CD4-positive, alpha-beta T cell treated with Interleukin-6 at 100 ng/mL for 8 hours (primary cell): ENCODE measurements at places on chromosomes 5 and 9.

GRCh38 chr5:168042284-168043068 is 249.0 kb upstream of the WWC1 start:
- no peak for DNase-seq

DNA sequence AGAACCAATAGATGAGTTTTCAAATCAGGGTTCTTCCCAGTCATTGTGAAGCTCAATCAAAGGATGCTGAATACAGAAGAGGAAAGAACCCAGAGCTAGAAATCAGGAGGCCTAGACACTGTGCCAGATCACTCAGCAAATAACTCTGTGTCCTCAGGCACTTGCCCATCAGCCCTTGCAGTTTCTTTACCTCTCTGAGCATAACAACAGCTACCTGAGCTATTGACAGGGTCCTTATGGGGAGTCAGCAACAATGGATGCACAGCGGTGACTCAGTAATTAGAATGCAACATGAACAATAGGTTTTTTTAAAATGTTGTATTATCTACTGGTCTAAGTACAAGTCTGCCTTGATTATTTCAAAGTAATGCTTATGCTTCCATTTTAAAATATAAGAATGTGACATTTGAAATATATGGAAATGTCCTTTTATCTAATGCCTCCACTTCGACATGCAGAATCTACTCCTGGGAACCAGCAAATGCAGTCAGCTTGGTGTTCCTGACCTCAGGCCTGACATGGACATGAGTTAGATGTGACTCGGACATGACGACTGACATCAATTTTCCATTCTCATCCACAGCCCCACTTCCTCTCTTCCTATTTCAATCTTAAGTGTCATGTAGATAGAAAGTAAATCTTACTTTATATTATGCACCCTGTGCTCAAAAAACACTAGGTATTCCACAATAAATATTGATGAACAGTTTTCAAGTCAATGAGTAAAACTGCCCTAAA is 155.0 kb downstream of the TLE1 start:
- no peak for DNase-seq

- no peak for DNase-seq
Observed at GRCh38 chr5:6361101-6361500, 17.2 kb downstream of the MED10 start.

- DNase-seq = no peak
Observed at GRCh38 chr9:72983512-72984225, 30.8 kb upstream of the ALDH1A1 start.

DNA sequence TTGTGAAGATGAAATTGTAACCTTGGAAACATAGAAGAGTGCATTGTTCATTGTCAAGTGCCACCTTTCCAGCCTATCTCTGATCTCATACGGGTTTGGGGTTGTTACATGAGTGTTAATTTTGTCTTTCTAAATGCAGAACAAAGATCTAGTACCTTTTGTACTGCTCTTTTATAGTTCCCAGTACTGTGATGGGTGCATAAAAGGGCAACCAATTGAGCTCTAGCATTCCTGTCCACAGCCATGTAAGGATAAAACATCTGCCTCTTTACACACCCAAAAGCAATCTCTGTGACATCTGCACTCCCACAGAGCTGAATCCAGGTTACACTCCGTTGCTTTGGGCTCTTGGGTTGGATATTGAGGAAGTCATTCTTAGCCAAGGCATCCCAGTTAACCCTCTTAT is 255.2 kb downstream of the SGCD start:
- no peak for DNase-seq

- DNase-seq = no peak
Observed at GRCh38 chr5:173581408-173582215, 34.8 kb downstream of the BOD1 start.

DNA sequence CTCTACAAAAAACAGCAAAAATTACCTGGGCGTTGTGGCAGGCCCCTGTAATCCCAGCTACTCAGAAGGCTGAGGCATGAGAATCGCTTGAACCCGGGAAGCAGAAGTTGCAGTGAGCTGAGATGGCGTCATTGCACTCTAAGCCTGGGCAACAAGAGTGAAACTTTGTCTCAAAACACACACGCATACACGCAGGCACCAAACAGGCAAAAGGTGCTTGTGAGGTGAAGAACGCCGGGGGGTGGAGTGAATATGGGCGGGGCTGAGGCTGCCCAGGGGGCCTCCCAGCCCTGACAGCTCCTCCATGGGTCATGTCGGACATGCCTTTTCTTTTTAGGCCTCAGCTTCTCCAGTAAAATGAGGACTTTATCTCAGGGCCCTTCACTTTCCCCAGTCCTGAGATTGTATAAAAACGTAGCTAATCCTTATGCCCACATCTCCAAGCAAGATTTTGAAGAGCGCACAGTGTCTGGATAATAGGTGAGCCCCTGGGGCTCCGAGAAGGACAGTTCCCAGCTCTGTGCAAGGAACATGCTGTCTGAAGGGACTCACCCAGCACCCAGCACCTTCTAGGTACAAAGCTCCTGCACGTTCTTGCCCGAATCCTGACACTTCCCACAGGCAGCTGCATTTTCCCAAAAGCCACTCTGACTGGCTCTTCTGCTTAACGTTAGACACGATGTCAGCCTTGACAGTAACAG is 168.3 kb downstream of the COL23A1 start:
- no peak for DNase-seq

DNA sequence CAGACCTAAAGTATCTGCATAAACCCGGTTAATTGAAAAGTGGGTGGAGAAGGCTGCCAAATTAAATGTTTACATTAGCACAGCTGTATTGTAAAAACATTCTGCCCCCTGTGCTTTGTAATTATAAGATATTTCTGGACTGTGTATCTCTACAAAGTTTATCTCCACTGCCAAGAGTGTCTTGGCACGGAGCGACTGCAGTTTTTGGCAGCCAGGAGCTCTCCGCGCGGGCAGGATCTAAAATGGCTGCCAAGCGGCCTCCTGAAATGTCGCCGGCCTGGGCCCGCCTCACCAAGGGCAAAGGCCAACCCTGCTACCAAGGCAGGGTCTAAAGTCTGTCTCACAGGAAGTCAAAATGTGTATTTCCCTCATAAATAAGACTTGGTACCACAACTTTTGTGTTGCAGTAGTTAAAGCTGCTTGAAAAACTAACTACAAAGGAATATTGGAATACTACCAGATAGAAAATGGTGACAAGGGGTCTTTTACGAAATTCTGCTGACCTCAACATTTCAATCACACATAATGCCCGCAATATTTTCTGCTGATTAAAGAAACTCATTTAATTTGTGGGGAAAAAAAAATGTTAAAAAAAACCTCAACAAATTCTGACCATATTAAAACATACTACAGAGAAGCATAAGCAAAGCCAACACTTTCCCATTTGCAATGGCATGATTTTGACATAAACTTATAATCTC is 110.4 kb downstream of the NFIB start:
- DNase-seq = no peak

DNA sequence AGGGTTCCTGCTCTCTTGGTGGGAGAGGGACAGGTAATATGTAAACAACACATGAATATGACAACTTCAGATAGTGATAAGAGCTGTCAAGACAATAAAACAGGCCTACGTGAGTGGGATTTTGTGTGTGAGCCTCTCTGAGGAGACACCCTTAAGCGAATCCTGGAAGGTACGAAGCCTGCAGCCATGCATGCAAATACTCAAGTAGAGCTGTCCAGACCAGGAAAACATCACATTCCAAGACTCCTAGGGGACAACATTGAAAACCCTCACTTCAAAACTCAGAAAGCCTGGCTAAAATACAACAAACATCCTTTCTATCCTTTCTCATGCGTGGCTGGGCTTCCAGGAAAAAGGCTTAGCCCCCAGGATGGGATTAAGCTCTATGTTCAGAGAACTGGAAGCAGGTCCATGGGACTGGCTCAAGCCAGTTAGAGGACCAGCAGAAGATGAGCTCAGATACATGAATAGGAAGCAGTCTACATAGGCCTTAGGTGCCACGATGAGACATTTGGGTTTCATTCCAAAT is 124.8 kb upstream of the IQGAP2 start:
- no peak for DNase-seq

DNA sequence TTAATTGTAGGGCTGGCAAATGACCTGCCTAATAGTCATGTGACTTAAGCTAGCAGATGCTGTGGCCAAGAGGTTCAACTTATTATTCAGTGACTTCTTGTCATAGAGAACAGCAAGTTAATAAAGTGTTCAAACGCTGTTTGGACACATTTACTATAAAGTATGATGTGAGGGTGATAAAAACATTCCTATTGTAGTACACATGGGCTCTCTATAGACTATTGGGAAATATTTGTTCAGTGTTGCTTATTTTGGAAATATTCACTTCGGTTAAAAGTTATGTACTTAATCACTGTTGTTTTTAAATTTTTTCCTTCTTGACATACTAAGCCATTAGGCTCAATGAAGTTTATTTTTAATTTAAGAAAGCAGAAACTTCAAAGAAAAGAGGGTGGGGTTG is 345.0 kb downstream of the NNT start:
- no peak for DNase-seq

GRCh38 chr5:54243483-54244080 is 66.8 kb downstream of the ARL15 start:
- DNase-seq = no peak

GRCh38 chr9:683509-684021 is 157.9 kb upstream of the DMRT1 start:
- DNase-seq = no peak

DNA sequence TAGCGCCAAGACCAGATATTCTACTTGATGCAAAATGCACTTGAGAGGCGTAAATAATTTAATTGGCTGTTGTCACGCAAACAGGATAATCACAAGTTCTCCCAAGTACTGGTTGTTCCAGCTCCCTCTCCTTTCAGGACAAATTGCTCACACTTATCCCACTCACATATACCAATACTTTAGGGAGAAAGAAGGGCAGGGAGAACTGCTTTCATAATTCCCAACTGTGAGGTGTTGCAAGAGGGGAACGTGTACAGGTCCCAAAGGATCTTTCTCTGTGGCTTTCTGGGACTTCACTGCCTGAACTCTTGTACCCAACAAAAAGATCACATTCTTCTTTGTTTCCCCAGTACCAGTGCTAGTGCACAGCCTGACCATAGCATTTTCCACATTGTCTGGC is 21.5 kb upstream of the TGFBI start:
- DNase-seq = no peak

DNA sequence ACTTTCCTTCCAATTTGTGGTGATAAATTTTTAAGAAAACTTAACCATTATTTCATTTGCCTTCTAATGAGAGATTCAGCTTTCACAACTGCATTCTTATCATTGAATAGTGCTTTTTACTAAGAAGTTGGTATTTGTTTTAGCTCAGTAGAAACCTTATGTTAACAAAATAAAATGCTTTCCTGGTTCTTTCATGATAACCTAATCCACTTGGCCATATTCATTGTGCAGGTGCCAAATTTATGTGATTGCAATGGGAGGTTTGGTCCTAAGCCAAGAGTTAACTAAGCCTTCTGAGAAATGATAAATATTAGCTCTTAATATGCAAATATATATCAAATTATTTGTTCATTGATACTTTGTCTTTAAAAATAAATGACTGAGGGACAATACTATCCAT is 141.1 kb upstream of the TLE4 start:
- DNase-seq = no peak

DNA sequence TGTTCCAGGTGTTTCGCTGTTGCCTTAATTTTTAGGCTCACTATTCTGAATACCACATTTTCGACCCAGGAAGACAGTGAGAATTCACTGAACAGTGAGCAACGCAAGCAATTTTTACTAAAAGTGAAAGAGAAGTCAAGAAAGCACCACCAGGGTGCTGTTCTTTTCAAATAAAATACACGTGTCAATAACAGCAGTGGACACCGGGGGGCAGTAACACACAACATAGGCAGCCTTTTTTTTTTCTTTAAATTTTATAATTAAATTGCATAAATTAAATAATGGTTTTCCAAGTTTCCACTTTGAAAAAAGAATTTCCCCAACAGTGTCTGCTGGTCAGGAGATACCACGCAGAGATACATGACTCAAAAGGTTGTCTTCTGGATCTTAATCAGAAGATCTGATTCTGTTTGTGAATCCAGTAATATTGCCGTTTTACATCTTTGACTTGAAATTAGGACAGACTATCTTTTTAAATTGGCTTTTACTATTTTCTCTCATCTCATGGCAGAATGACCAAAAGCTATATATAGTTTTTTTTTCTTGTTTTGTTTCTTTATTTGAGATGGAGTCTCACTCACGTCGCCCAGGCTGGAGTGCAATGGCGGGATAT is 47.1 kb upstream of the SH3GL2 start:
- no peak for DNase-seq

- DNase-seq = no peak
Observed at GRCh38 chr9:135797507-135798262, 95.7 kb downstream of the KCNT1 start.

GRCh38 chr5:157267025-157267424 is 1.1 kb downstream of the CYFIP2 start:
- no peak for DNase-seq

DNA sequence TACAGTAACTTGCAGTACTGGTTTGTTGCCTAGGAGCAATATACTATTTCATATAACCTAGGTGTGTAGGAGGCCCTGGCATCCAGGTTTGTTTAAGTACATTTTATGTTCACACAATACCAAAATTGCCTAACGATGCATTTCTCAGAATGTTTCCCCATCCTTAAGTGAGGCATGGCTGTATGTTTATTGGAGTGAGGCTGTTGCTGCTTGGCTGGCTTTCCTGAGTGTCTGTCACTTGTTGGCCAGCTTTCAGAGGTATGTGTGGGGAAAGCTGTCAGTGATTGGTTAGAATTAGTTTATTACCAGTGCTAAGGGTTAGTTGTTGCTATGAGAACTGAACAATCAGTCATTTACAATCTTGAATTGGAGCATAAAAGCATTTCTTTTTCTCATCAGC is 154.1 kb upstream of the CDH12 start:
- DNase-seq = no peak

DNA sequence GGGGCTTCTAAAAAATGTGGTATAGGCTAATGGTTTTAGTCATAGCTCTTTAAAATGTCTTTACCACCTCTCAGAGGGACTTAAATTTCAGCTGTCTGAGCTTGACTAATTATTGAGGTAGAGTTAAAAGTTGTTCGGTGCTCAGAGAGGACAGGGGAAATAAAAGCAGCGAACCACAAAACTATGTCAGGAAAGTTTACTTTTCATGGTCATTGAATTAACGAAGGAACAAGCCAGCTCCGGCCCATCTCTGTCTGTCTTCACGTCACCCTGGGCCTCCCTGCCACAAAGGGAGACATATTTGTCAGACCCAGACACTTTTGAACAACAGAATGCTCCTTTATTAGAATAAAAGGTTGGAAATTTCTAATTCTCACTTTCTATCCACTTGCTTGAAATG is 98.8 kb upstream of the EFNA5 start:
- DNase-seq = no peak

GRCh38 chr5:87095787-87096186 is 171.9 kb upstream of the RASA1 start:
- DNase-seq = no peak

- no peak for DNase-seq
Observed at GRCh38 chr5:122844136-122844909, 1.1 kb upstream of the SNX24 start.

GRCh38 chr5:82338771-82339373 is 60.7 kb upstream of the RPS23 start:
- no peak for DNase-seq

- no peak for DNase-seq
Observed at GRCh38 chr5:79692596-79692995, 3.0 kb downstream of the CMYA5 start.
